ENCODE measurements at places on chromosomes 5 and 9.

GRCh38 chr5:127223256-127223974 is 67.2 kb upstream of the MEGF10 start:
- no peak for DNase-seq

DNA sequence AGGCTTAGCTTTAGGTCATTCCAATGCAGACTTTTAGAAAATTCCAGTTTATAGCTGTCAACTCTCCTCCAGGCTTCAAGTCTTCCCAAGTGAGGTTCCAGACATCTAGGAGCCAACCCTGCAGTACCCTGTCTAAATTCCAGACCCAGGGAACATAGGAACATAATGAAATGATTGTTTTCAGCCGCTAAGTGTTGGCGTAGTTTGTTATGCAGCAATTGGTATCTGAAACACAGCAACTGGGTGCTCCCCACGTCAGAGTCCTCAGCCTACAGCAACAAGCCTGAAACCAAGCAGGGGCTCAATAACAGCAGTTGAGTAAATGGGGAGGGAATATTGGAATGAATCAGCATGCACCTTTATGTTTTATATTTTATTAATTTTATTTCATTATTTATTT is 66.8 kb downstream of the BOD1 start:
- no peak for DNase-seq

DNA sequence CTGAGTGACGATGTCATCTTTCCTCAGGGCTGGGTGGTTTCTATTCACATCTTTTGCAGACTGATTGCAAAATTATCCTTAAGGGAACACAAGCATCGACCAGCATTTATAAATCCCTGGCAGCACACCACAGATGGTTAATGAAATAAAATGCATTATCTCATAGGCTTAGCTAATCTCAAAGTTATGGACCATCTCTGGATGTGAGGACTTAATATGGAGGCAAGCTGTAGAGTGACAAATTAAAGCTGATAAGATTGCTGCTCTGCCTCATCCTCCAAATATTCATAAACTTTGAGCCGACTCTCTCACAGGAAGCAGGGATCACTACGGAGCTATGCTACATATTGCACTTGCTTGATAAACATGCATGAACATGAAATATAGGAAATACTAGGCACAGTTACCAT is 663.2 kb upstream of the RGMB start:
- DNase-seq: no peak

DNA sequence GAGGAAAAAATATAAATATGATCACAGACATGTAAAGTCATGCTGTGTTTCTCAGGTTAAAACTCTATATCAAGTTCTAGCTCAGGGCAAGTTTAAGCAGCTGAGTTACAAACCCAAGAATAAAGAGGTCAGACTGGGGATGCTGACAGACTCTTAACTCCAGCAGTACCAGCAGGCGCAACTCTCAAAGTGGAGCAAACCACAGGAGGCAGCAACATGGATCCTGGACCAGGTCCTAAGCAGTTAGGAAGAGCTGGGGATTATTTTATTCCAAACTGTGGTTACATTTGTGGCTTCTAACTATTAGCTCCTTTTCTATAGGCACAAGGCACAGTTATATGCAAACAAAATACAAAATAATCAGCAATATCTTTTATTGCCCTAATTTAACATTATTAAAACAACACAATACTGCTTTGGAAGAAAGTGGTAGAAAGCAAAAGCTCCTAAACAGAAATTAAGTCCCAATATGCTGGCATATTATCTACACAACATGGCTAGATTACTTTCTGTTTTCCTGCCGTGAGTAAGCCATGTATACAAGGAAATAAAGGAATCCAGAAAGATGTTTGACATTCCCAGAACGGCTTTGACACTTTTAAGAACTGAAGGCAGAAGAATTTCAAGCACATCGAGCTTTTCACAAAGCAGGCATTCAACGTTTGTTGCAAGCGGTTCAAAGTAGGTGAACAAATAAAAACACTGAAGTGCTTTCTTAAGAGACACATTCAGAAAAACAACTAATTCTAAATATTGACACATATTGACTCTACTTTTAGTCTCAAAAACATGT is 378.8 kb upstream of the ZNF608 start:
- DNase-seq: no peak

- DNase-seq: no peak
Observed at GRCh38 chr5:6311568-6312501, 66.5 kb downstream of the MED10 start.

- no peak for DNase-seq
Observed at GRCh38 chr5:170508660-170509347, 5.0 kb downstream of the KCNIP1 start.

DNA sequence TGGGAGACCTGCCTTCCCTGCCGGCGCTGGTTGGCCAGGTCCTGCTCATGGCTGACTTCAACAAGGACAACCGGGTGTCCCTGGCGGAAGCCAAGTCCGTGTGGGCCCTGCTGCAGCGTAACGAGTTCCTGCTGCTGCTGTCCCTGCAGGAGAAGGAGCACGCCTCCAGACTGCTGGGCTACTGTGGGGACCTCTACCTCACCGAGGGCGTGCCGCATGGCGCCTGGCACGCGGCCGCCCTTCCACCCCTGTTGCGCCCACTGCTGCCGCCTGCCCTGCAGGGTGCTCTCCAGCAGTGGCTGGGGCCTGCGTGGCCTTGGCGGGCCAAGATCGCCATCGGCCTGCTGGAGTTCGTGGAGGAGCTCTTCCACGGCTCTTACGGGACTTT is 10.6 kb downstream of the DIPK1B start:
- DNase-seq: no peak
